ENCODE measurements at places on chromosomes 16 and 17.

DNA sequence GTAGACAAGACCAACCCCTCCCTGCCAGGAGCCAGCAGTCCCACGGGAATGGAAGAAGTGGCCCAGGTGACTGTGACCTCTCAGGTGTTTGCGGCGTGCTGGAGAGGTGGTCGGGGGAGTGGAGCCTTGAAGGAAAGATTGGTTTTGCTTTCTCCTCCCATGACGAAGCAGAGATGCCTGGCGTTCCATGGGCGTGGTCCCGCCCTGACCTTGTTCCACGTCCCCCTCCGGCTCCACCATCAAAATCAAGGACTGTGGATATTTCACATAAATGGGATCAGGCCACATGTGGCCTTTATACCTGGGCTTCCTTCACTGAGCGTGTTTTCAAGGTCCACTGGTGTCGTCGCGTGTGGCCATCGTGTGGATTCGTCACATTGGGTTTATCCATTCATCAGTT lies 270.6 kb upstream of the TNRC6C start:
- no peak for DNase-seq

DNA sequence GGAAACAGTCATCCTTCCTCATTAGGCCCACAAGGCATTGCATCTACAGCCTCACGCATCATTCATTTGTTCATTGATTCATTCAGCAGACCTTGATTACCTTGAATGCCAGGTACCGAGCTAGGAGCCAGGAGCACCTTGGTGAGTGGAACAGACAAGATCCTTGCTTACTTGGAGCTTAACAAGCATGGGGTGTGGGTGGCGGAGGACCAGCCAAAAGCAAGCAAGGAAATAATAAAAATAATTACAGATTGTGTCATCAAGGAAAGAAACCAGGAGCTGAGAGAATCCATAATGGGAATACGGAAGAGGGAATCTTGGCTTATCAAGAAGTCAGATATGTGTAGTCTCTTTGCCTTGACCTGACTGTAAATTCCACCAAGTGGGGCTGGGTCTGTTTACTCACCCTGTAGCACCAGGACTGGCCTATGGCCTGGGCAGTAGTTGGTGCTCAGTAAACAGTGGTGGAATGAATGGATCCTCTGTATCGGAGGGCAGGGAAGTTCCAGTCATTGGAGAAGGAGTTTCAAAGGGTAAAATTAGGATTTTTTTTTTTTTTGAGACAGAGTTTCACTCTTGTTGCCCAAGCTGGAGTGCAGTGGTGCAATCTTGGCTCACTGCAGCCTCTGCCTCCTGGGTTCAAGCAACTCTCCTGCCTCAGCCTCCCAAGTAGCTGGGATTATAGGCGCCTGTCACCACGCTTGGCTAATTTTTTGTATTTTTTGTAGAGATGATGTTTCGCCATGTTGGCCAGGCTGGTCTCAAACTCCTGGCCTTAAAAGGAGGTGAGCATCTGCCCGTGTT lies 157.7 kb downstream of the MSI2 start:
- no peak for DNase-seq

- DNase-seq = no peak
Observed at GRCh38 chr16:51287121-51287755, 136.2 kb upstream of the SALL1 start.

DNA sequence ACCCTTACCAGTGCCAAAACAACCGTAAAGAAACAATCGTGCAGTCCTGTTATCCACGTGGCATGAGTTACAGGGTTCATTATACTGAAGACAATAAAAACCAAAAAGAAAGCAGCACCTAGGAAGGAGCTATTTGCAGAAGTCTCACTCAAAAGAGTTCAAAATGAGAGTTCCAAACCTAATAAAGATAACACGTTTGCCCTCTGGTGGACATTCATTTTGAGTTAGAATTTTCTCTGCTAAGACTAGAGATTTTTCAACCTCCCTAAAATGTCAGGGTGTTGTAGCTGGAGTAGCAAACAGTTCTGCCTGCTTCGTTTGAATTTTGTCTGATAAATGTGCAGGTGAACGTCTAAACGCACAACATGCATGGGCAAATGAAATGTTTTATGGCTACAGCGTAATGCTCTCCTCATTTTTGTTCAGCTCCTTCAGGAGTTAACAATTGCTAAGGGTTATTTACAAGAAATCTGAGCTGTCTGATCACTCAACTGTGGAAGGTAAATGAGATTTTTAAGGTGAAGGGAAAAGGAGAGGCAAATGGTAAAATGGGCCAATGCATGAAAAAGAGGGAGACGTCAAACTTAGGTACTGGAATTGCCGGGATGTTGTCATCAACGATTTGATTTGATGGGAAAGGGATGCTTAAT lies 1067.9 kb upstream of the EEF2KMT start:
- no peak for DNase-seq

- no peak for DNase-seq
Observed at GRCh38 chr17:41737680-41738023, 3.2 kb upstream of the HAP1 start.

DNA sequence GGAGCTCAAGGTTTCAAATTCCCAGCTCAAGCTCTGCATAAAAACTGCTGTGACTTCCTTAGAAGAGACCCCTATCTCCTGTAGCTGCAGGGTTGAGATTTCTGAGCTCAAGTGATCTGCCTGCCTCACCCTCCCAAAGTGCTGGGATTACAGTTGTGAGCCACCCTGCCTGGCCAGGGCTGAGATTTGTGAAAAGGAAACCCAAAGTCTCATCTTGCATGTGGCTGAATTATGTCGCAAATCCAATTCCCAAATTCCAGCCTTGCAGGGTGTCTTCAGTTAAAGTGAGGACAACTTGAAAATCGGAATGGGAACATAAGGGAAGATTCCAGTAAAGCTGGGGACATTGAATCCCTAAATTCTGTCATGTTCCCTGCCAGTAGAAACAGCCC lies 14.2 kb upstream of the CETP start:
- no peak for DNase-seq

- no peak for DNase-seq
Observed at GRCh38 chr17:65183736-65184135, 46.6 kb downstream of the RGS9 start.

GRCh38 chr17:42329025-42329976 lies 41.0 kb downstream of the STAT5A start:
- no peak for DNase-seq

- no peak for DNase-seq
Observed at GRCh38 chr17:40443988-40444899, 994 bp downstream of the IGFBP4 start.

DNA sequence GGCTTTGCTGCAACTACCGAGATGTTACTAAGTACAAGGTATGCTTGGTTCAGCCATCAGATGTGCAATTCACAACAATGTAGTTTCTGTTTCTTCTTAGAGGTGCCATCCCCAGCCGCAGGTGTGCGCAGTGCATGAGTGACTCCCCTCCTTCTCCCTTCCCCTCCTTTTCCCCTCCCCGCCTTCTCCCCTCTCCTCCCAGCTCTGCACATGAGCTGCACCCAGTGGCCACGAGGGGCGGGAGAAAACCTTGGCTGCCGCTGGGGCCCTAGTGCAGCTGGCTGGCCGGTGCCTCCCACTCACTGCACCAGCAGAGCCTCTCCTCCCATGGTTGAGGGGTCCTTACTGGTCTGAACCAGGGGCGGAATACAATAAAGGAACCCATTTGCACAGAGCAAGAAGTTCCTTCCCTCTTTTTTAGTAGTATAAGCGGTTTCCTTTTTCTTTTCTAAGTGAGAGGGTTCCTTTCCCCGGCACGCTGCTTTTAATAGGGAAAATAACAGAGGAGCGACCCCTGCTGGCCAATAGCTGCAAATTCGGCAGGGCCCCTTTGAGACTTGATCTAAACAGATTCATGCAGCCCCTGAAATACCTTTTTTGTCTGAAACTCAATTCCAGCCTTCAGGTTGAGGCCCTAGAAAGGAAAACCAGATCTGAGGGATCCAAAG lies 7.8 kb upstream of the CCL15 start:
- DNase-seq = no peak

GRCh38 chr17:82449883-82450356 lies 632 bp downstream of the CYBC1 start:
- no peak for DNase-seq

GRCh38 chr17:49580055-49580721 lies 4.5 kb downstream of the NXPH3 start:
- DNase-seq = no peak

DNA sequence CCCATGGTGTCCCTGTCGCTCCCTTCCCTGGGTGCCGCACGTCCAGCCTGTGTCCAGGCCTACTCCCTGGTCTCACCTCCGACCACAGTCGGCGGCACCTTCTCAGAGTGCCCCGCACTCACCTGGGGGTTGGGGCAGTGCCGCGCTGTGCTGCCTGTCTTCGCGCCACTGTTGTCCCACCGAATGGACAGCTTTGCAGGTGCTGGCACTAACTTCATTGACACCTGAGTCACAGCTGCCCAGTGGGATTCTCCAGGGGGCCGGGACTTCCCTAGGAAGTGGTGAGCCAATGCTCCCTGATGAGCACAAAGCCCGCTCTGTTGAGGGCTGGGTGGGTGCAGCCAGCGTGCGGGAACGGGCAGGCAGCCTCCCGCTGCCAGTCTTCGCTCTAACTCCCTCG lies 24.3 kb upstream of the DBNDD1 start:
- no peak for DNase-seq

DNA sequence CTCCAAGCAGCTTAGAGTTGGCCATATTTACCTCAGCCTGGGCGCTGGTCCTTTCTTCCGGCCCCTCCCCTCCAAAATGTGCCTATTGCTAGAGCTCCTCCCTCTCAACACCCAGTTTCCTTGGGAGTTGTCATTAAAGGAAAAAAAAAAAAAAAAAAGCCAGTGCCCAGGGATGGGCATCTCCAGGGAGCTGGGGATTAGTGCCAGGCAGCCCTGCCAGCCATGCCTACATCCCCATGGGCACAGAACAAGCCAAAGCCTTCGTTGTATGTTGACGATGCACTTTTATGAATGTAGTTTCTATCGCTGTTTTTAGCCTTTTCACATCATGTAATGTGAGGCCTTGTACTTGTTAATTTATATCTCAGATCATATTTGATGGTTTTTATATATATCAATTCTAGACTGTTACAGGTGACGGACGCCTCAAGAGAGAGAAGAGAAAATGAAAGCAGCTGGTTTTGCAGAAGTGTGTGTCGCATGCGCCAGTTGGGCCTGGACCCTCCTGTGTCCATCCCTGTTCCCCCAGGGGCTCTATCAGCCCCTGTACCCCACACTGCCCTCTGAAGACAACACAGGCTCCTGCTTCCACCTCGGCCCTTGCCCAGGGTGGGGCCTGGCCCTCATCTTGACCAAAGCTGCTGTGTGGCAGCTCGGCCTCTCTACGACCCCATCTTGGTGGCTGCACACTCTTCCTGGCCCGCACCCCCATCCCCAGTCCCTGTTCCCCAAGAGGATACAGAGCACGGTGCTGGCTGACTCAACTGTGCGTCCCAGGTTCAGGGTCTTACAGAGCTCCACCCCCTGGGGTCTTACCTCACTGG lies 4.8 kb downstream of the LIMD2 start:
- DNase-seq = peak; percentile 38

- no peak for DNase-seq
Observed at GRCh38 chr17:48543854-48544348, 1.0 kb downstream of the HOXB2 start.

- DNase-seq = no peak
Observed at GRCh38 chr16:22098405-22099255, 6.3 kb downstream of the VWA3A start.

DNA sequence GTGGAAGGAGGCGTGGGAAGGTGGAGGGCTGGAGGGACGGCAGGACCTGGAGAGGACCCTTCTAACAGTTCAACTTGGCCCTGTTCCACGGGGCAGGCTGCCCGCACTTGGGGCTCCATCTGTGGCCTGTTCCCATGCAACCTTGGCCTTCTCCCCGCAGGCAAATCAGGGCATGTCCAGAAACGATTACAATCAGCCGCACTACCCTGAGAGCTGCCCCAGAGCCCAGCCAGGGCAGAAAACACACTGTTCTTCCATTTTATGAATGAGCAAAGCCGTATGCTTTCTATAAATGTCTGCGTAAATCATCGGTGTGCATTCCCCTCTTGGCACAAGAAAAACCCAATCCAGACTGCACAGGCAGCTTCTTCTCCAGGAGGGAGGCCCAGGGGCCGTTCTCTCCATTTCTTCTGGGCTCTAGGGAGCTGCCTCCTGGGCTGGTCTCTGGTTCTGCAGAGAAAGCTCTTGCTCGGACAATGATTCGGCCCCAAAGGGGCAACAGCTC lies 228.7 kb downstream of the SOX9 start:
- DNase-seq = no peak

DNA sequence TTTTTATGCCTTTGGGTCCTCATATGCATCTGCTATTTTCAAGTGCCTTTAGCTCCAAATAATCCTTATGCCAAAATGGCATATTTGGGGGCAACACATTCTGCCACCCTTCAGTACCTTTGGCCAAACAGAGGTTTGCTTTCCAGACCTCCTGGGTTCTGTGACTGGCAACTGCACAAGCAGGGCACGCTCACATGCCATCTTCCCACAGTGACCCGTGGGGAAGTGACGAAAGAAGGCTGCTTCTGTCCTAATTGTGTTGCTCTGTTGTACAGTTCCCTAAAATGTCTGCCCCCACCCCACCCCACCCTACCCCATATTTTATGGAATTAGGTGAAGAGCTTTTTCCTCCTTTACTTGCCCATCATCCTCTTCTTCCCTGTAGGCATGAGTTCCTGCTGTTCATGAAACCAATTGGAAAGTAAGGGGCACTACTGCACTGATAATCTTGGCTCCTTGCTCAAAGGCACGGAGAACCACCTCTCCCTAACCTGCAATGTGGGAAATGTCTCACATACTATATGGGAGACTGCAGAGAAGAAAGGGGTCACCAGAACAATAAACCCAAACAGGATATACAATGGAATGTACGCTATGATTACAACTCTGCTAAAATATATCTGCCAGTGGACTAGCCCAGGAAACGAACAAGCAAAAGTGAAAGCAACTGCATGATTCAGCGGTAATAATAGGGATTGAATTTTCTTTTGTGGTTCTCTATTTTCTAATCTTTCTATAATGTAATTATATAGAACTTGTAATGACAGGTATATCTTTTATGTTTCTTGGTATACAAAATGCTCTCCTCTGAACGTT lies 3.3 kb upstream of the SLFN12L start:
- peak; percentile 20 for DNase-seq

DNA sequence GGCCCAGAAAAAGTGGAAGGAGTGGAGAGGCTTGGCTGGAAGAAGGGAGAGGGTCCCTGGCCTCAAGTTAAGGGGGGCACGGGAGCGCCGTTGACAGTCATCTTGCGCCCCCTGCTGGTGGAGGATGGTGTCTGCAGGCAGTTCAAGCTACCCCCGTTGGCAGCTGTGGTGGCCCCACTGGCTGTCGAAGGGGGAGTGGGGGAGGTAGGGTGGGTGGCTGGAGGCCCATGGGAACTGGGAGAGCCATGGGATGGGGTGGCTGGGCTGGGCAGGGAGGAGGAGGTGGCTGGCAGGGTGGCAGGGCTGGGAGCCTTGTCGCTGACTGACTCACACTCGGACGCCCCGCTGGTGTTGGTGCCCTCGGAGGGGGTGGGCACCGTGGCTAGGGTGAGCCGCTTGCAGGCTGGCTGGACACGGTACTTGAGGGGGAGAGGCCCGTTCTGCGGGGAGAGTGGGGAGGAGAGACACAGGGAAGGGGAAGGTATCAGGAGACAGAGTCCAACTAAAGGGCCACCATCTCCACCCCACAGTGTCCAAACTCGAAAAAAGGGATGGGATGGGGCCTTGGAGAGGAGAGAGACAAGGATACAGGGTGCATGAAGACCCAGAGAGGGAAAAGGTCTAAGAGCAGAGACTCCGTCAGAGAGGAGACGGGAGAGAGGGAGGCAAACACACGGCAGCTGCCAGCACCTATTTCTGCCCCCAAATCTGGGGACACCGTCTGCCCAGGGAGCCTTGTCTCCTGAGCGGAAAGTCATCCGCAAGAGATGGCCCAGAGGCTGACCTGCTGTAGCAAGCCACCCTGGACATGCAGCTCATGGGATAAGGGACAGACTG lies 5.2 kb downstream of the CISD3 start:
- DNase-seq = peak; percentile 69
